ENCODE measurements at places on chromosomes 3 and 15.

DNA sequence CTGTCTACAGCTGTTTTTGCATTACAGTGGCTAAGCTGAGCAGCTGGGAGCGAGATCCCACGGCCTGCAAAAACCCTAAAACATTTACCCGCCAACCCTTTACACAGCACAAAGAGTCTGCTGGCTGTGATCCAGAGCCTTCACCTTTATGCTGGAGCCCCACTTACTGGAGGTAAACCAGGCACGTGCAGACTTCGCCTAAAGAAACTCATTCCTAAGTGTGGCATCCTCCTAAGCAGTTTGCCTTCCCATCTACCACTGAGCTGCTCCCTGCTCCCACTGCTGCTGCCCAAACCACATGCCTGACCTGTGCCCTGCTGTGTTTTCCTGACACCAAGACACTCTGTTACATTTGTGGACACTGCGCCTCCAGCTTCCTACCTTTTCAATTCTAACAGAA, 53.0 kb downstream of the CHSY1 start:
- DNase-seq, result no peak

DNA sequence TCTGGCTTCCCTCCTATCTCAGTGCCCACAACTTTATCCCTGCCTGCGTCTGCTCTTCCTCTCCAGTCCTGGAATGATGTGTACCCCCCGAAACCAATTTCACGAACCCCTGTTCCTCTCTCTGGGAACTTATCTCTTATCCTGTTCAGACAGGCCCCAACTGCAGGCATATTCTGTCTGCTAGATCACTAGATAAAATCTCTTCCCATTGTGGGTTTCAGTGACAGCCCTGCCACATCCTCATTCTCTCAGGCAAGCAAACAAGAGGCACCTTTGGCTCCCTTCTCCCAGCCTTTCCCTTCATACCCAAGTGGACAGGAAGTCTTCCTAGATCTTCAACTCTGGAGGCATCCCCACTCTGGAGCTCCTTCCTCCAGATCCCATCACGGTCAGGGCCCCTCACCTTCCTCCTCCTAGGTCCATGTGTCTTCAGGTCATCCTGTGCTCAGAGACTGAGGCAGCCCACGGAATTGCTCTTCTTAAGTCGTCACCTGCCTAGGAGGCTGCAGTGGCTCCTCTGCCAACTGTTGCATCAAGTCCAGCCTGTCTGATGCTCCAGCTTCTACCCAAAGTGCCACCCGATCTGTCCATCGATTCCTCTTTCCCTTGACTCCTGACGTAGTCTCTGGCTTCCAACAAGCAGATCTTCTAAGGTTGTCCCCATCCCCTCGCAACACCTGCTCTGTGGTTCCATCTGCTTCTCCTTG, 190.8 kb downstream of the SLCO3A1 start:
- no peak for DNase-seq

DNA sequence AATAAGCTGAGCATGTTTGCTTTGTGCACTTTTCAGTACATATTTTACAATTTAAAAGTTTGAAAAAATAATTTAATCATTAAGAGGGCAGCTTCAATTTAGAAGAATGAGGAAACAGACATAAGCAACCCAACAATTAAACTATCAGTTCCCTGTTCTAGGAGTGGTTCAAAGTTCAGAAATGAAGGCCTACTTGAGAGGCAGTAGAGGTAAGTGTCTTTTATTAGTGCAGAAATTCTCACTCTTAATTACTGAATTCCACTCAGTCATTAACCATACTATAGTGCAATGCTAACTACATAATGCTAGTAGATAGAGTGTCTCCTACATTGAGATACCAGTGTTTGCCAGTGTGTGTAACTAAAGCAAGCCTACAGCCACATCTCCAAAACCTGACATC, 73.1 kb downstream of the TNIK start:
- no peak for DNase-seq

DNA sequence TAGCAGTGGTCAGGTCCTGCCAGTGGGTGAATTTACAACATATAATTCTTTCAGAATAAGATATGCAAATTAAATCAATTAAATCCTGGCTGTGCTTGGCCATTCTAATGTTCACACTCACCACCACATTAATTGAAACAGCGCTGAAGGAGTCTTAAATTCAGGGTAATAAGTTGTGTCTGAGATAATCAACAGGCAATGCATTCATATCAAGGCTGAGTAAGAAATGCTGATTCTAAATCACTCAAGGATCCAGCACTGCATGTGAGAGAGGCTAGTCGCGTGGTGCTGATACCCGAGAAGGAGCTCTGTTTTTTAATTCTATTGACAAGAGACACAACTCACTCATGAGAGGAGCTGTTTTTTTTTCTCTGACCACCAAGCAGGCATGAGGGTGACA, 588.8 kb upstream of the ADAMTS9 start:
- DNase-seq, result no peak

Measured in stimulated activated CD4-positive, alpha-beta T cell treated with anti-CD3 and anti-CD28 coated beads, Interleukin-1b, Interleukin-23, amount 100 ng/mL, for 1 hour (primary cell).